Ureter (tissue), 1 donor: ENCODE measurements at places on chromosomes 7 and 10. TPM values are rescaled to one million over a fixed set of nuclear protein-coding genes. Genes with fewer than 3 reads are reported as not detected.

DNA sequence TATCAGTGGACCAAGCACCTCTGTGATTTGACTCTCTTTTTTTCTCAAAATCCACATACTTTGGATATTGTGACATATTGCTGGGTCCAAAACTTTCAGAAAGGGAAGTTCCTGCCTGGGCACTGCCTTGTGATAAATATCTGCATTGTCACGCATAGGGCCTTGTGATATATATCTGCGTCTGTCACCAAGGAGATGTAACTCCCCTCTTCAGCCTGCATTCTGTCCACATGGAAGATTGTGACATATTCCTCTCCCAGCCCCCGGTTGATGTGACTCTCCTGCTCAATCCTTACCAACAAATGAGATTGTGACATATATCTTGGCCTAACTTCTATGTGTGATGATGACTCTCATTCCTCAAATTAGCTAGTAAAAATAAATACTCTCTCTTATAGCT is 25.4 kb upstream of the ZNF107 start:
- no peak for DNase-seq

DNA sequence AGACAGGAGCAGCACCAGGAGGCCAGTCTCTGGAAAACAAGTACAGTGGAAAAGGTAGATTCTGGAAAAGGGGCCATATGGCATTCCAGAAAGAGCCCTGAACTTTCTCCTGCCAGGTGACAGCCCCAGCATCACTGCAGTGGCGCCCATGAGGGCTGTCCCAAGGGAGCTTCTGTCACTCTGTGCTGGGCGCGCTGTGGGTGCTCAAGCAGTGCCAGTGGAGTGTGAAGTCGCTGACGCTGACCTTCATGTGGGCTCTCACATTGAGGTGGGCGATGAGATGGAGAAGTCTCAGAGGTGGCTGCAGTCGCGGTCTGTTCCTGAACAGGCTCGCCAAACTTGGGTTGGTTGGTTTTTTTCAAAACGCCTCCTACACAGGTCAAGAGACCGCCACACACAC is 38.2 kb downstream of the FKBP6 start:
- no peak for DNase-seq

- no peak for DNase-seq
These were observed 44.3 kb downstream of the CCDC71L start for GRCh38 chr7:106616708-106617051.

DNA sequence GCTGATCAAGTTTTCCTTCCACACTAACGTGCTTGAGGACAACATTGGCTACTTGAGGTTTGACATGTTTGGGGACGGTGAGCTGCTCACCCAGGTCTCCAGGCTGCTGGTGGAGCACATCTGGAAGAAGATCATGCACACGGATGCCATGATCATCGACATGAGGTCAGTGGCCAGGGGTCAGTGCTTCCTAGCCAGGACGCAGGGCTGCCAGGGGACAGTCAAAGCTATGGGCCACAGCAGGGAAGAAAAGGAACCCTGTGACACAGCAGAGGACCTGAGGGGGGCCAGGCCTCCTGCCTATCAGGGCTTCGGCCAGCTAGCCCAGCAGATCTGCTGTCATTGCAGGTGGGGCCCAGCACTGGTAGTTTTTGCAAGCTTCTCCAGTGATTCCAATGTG is 5.2 kb downstream of the RBP3 start:
- no peak for DNase-seq

DNA sequence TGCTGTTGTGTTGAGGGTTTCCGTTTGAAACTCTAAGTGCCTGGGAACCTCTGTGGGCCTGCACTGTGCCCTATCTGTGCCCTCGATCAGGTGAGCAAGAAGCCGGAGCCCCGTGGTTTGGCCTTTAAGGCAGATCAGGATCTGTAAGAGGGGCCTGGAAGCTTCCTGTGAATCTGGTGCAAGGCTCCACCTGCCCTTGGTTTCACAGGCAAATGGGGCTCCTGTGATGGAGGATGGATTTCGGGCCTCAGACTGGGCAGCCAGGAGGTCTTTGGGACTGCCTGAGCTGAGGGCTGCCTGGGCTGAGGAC is 21.6 kb downstream of the SCART1 start:
- peak; percentile 27 for DNase-seq

The ENTPD1 gene
- 74.1 TPM for total RNA-seq

The ZNF727 gene
- 13.5 TPM for total RNA-seq
